ENCODE measurements at places on chromosomes 11 and 22. TPM values are rescaled to one million over a fixed set of nuclear protein-coding genes. Genes with fewer than 3 reads are reported as not detected.

- no peak for DNase-seq
Observed at GRCh38 chr11:1055990-1056771, 18.5 kb upstream of the MUC2 start.

MPPED2 gene
- not detected for total RNA-seq

DNA sequence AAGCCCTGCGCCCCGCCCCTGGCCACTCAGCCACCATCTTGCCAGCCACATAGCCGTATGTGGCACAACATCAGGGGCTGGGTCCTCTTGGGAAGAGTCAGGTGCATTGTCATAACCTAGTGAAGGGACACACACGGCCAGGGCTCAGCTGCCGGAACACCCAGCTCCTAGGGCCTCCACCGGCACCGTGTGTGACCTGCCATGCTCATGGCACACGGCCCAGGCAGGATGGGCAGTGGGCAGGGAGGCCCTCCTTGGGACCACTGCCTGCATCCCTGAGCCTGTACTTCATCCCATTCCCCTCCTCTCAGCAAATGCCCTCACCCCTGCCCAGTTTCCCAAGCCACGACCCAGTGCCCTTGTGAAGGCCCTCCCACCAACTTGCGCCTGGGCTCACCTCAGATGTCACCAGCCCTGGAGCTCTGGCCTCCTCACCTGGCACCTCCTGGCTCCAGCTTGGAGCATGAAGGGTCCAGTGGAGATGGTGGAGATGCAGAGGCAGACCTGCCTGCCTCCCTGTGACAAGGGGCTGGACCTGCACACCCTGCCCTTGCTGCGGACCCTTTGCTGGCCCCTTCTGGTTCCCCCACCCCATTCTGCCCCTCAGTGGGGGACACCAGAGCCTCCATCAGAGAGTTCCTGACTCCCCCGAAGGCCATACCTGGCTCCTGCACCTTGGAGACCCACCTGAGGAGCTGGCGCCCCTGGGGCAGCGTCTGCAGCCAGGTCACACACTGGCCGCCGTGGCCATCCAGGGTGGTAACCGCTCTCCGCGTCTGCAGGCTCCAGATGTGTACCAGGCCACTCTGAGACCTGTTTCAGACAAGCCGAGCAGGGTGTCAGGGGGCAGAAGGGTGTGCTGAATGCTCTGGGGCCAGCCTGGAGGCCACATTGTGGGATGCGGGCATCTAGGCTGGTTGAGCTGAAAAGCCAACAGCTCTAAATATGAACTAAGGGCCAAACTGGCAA lies 34.5 kb downstream of the GNB1L start:
- DNase-seq, result no peak

GRCh38 chr11:117771841-117772240 lies 25.2 kb downstream of the DSCAML1 start:
- no peak for DNase-seq

- DNase-seq, result peak; percentile 81
Observed at GRCh38 chr22:47030143-47030661, 267.8 kb downstream of the TBC1D22A start.

UCP3 gene
- total RNA-seq, result 0.11 TPM

GRCh38 chr22:46797355-46797754 lies 34.9 kb downstream of the TBC1D22A start:
- peak; percentile 31 for DNase-seq

DNA sequence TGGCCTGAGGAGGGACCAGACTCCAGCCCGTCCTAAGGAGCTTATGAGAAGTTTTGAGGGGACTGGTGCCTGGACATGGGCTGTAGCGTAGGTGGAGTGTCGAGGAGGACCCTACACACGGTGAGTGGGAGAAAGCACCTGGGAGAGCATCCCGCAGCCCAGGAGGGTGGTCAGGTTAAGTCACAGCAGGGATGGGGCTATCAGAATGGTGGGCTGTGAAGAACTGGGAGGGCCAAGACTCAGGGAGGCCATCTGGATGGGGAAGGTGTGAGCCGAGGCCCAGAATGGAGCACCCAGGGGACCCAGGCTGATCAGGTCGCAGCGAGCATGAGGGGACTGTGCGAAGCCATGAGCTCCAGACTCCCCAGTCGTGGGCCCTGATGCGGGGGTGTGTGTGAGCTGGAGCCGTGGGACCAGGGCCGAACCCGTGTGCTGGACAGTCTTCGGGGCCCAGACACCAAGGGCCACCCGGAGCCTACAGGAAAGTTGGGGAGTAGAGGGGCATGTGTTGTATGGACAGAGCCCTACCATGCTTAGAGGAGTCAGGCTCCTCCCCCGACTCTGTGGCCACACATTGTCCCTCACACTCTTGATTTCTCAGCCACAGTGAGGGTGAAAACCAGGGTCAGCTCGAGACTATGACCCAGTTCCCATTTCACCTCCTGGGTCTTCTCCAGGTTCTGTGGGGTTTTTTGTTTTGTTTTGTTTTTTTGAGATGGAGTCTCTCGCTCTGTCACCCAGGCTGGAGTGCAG lies 54.3 kb downstream of the BCR start:
- no peak for DNase-seq

KIRREL3 gene
- 31.1 TPM for total RNA-seq

- no peak for DNase-seq
Observed at GRCh38 chr22:37896181-37896592, 9.9 kb upstream of the MICALL1 start.

LIF gene
- 1.9 TPM for total RNA-seq

GRCh38 chr11:19553683-19554333 lies 158.8 kb upstream of the NAV2 start:
- DNase-seq, result peak; percentile 80

GRCh38 chr11:3173795-3174194 lies 8.7 kb upstream of the OSBPL5 start:
- no peak for DNase-seq

GRCh38 chr11:19506816-19507486 lies 205.7 kb upstream of the NAV2 start:
- no peak for DNase-seq

CRYBB2 gene
- not detected for total RNA-seq

FGF4 gene
- not detected for total RNA-seq

CDHR5 gene
- total RNA-seq, result not detected
